T-helper 17 cell (primary cell): ENCODE measurements at places on chromosomes 1 and 21. TPM values are rescaled to one million over a fixed set of nuclear protein-coding genes. Genes with fewer than 3 reads are reported as not detected.

Gene COL8A2
- total RNA-seq = not detected

Gene DOCK7
- total RNA-seq = 7.8 TPM

Gene LIN28A
- total RNA-seq = not detected

Gene NBPF4
- not detected for total RNA-seq

Gene RNU1-1
- 3,182 TPM for total RNA-seq

Gene FCRLB
- total RNA-seq = 0.16 TPM

Gene LCE3E
- not detected for total RNA-seq

Gene KDM5B
- total RNA-seq = 76.2 TPM

Gene LAX1
- total RNA-seq = 23.9 TPM

Gene TMEM82
- not detected for total RNA-seq

Gene PBXIP1
- total RNA-seq = 634 TPM

Gene LCE2A
- not detected for total RNA-seq

Gene JAM2
- 0.21 TPM for total RNA-seq

Gene ANGPTL3
- not detected for total RNA-seq

Gene HSPB7
- not detected for total RNA-seq

Gene CDC42BPA
- 2.5 TPM for total RNA-seq

Gene RGSL1
- total RNA-seq = not detected

Gene MTARC2
- not detected for total RNA-seq

Gene LORICRIN
- not detected for total RNA-seq

DNA sequence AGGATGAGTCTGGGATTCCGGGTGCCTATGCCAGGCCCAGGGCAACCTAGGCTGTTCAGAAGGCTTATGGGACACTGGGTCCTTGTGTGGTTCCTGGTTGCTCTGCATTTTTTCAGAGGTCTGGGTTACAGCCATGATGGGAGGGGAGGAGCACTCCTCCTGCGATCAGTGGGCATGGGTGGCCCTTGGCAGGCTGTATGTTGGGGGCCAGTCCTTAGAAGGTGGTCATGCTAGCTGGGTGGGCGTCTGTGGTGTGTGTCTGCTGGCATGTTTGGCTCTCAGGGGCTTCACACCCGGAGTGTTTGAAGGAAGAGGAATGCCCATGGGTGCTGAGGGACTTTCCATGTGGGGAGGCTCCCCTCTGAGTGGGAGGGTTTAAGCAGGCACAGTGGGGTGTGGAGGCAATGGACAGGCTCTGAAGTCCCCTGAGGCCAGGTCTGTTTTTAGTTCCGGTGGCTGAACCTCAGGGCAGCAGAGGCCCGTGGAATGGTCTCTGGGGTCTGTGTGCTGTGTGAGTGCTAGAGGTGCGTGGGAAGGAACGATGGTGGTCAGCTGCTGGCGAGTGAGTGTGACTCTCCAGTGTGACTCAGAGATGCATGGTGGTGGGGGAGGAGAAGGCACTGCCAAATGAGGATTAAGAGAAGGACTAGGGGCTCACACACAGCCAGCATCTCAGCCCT is 25.3 kb downstream of the CACNA1E start:
- DNase-seq = no peak

DNA sequence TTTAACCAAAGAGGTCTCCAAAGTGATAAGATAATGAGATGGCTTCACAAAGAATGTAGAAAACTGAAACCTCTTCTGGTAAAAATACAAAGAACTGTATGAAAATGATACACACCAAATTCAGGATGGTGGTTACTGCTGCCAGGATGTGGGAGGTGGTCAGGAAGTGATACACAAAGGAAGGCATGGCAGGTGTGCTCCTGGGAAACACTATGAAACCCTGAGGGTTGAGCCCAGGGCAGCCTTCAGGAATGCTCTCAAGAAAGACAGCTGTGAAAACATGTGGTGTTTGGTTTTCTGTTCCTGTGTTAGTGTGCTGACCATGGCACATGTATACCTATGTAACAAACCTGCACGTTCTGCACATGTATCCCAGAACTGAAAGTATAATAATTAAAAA is 109.3 kb downstream of the NTNG1 start:
- no peak for DNase-seq

GRCh38 chr1:37472281-37472680 is 2.1 kb upstream of the ZC3H12A start:
- DNase-seq = no peak

- no peak for DNase-seq
These were observed 29.4 kb downstream of the DYRK1A start for GRCh38 chr21:37395961-37396360.

- DNase-seq = no peak
These were observed 89.7 kb upstream of the ESRRG start for GRCh38 chr1:216812966-216813365.

DNA sequence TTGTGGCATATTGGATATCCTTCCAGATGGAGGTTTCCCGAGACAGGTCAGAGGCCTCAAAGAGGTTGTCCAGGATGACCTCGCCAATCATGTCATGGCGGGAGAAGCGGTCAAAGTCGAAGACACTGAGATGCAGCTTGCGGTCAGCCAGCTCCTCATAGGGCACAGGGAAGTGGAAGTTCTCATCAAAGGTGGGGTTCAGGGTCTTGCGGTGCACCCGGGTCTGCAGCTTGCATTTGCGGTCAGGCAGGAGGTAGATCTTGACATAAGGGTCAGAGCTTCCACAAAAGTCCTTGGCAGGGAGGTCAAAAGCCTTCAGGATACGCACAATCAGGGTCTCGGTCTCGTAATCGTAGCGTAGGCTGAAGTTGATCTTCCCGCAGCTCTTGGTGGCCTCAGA is 16.2 kb downstream of the SYT6 start:
- DNase-seq = no peak

- DNase-seq = no peak
These were observed 31.8 kb downstream of the ZNF644 start for GRCh38 chr1:90989990-90990389.

GRCh38 chr1:84776639-84777038 is 86.4 kb upstream of the SSX2IP start:
- no peak for DNase-seq

DNA sequence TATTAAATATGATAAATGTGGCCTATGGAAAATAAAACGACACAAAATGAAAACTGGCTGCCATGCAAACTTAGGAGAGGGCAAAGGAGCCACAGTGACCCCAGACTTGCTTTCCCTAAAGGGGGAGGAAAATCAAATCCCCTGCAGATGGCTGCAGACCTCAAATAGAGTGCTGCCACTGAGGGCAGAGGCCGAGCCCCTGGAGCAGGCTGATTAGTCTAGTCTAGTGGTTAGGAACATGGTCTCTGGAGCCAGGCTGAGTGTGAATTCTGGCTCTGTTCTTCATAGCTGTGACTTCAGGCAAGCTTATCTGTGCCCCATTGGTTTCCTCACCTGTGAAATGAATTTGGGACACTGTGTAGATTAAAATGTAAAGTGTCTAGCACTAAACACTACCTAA is 60.8 kb downstream of the ITPKB start:
- DNase-seq = peak; percentile 6

DNA sequence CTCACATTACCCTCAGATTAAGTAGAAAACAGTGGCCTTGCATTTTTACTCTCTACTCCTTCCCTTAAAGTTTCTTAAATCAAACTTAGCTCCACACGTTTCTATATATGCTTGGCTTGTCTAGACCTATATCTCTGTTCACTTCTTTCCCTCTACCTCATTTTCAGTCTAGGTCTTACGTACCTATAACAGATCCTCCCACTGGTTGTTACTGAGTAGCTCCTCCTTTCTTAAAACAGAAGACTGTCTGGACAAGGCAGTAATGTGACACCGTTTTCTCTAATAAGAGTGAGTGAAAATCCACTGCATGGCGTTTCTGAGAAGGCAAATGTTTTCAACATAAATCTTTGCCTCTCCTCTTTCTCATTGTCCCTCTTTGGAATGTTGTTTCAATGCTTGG is 211.7 kb upstream of the POGK start:
- DNase-seq = no peak

- DNase-seq = no peak
These were observed 91.9 kb downstream of the RYR2 start for GRCh38 chr1:237133921-237134320.

- no peak for DNase-seq
These were observed 52.0 kb upstream of the TACSTD2 start for GRCh38 chr1:58629031-58629462.

DNA sequence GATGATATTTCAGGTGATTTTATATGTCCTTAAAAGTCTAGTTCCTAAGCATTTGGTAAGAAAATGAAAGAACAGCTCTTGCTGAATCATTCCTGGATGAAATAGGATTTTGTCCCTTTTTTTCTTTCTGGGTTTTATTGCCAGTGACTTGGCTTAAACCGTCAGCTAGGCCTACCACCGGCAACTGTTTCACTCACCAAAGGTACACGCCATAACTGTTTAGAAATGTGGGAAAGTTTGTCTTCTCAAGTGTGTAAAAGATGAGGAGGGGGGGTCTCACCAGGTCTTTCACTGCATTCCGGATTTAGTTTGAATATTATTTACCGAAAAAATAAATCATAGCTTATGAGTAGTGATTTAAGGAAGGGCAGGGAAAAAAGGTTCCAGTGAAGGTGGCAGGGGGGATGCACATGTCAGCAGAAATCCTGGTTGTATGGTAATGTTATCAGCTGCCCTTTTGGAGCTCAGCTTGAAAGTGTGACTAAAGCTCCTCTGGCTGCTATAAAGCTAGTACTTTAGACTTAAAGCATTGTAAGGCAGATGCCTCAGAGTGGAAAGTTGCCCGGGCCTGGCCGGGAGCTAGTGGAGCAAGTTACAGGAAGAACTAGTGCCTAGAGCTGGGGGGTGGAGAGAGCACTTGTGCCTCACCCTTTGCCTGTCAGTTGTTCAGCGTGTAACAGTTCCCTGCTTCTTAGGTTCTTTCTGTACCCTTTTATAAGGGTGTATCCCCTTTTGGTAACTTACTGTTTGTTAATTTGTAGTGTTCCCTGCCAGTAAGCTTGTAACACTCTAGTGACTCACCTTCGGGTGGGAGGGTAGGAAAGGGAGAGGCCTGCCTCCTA is 3.1 kb downstream of the ATP1A1 start:
- no peak for DNase-seq

DNA sequence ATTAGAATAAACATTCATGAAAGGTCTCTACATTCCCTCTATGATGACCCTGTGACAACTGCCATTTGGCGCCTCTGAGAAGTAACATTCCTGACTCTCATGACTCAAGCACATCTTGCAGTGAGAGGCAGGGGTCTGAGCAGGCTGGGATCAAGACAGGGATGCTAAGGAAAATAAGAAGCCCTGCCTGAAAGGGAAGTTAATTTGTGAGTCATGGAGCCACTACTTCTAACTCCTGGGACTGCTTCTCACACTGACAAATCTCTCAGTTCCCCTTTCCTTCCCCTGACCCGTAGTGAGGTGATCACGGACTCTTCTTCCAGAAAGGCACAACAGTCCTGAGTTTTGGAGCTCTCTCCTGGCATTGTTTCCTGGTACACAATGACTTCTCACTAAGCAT is 231.9 kb downstream of the TNR start:
- no peak for DNase-seq

DNA sequence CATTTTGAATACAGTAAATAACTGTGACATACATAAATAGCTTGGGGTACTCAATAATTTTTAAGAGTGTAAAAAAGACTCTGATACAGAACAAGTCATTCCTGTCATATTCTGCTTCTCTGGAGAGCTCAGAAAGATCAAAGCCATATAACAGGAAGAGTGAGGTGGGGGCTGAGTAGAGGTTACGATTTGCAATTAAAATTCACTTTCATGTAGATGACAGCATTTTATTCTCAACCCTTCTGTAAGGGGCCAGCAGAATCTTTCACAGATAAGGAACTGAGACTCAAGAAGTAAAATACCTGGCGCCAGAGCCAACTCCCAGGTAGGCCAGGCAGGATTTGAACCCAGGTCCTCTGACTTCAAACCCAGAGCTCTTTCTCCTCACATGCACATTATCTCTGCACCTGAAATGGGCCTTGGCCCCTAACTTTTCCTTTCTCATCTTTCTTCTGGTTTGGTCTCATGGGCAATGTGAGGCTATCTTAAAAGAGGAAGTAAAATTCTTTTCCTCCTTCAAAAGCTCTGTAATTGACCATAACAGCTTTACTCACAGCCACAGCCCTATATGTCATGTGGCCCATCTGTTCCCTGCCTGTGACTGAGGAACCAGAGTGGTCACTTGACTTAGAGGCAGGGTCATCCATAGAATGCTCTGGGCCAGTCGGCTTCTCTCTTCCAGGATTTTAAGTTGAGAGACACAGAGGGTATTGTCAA is 80.9 kb upstream of the SYT6 start:
- no peak for DNase-seq

DNA sequence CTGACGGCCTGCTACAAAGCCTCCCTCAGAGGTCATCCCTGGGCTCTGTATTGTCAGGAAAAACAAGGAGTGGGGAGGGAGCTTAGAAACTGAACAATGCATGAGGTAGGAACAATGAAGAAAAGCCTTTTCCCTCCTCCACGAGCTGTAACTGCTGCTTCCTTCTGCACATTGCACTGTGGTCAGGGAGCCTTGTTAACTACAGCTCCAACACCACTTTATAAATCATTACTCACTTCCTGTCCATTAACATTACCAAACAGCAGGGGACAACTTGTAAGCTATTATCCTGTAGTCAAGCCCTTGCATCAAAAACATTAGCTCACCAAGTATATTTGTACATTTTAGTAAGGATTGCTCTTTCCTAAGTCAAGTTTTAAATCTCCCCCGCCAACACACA is 336.0 kb upstream of the NR5A2 start:
- no peak for DNase-seq

GRCh38 chr1:28036431-28036830 is 52.0 kb downstream of the EYA3 start:
- no peak for DNase-seq

- no peak for DNase-seq
These were observed 1.1 kb upstream of the TBX15 start for GRCh38 chr1:118989006-118989815.

DNA sequence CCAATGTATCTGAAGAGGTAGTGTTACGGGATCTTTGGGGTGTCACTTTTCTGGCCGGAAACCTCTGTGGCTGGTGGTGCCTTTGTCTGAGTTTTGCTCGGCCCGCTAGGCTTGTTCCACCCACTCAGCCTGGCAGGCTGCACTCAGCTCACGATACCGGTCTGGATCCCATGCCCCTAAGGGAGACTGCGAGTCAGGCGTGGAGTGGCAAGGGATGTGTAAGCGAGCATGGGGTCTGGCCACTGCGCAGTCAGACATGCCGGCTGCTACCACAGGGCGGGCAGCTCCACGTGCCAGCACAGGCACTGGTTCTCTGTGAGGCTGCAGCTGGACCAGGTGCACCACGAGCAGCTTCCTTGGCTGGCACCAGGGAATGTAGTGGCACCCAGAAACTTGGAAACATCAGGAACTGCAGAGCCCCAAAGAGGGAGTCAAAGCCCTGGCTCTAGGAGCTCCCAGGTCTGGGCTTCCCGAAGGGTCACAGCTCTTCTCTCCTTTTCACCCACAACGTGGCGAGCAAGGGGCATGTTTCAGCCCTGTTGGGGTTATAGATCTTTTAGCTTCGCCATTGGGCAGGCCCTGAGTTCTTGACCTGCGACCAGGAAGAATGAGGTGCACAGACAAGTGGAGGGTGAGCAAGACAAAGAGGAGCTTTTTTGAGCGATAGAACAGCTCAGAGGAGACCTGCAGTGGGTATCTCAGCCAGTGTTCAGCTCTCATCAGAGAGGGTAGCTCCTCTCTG is 23.8 kb upstream of the LRRC8C start:
- peak; percentile 47 for DNase-seq

- no peak for DNase-seq
These were observed 79.5 kb downstream of the ACTL8 start for GRCh38 chr1:17834561-17835100.

GRCh38 chr1:112251766-112252506 is 144.1 kb upstream of the CTTNBP2NL start:
- no peak for DNase-seq

GRCh38 chr1:160789702-160790611 is 6.0 kb upstream of the LY9 start:
- no peak for DNase-seq

- DNase-seq = no peak
These were observed at the start of gene THBS3 for GRCh38 chr1:155207806-155208540. Gene THBS3, minus strand, starts transcription at chr1:155207897. Its CDS starts 21 bp downstream, at chr1:155207876.

GRCh38 chr1:177569476-177569875 is 398.7 kb downstream of the BRINP2 start:
- DNase-seq = no peak
